PC-3 (cell line): ENCODE measurements at places on chromosomes 4 and X.

DNA sequence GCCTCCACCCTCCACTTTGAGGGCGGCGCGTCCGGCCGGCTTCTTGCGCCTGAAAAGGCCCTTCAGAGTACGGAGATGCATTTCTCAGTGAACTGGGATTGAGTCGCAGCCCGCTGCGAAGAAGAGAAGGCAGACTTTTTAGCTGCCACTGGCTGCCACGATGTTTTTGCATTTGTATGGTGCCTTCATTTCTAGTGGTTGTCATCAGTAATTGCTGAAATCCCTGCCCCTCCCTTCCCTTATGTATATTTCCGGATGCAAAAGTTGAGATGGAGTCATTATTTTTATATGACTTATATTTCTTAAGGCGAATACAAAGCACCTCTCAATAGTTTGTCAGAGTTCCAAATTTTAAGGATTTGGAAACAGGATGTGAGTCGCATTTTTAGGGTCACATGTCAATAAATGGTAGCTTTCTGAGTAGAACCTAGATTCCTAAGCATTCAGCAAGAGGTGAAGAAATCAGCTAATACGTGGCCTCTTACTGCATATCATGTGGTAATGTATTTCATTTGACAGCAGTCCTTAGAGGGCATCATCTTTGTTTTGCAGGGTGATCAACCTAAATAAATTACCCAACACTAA is 658 bp downstream of the ATP6AP2 start:
- peak; percentile 13 for DNase-seq

DNA sequence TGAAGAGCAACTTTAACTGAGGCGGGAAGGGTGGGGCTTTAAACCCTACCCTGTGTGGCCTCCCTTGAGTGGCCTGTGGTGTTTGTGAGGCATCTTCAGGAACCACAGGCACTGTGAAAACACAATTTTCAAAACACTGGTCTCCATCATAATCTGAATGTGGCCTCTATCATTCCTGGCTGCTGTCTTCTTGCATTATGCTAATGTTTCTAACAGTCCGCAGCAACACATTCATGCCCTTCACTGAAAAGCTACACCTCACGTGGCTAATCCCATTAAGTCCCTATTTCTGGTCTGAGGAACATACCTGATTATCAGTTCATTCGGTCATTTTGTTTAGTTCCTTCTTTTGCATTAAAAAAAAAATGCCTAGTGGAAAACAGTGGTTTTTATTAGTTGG is 94.6 kb downstream of the F11 start:
- DNase-seq: no peak

- DNase-seq: no peak
Observed at GRCh38 chr4:152843481-152844090, 63.8 kb downstream of the ARFIP1 start.

- no peak for DNase-seq
Observed at GRCh38 chrX:9537781-9538180, 72.9 kb downstream of the TBL1X start.

GRCh38 chrX:132180929-132181328 is 38.3 kb downstream of the RAP2C start:
- DNase-seq: no peak

DNA sequence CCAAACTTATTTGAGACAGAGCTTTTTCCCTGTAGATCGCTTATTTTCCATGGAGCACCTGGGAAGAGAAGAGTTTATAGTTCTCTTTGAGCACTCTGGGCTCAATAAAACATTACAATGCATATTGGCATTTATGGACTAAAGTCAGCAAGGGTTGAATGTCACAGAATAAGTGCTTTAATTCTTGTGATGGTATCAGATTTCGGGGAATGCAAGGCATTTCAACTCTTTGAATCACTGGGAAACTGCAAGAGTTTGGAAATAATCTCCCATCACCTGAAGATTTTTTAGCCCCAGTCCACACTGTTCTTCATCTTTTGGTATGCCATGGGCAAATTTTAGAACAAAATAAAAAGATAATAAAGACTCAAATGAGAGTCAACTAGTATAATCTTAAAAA is 111.5 kb upstream of the WDFY3 start:
- no peak for DNase-seq

- DNase-seq: no peak
Observed at GRCh38 chr4:182888891-182889290, 28.3 kb downstream of the DCTD start.

DNA sequence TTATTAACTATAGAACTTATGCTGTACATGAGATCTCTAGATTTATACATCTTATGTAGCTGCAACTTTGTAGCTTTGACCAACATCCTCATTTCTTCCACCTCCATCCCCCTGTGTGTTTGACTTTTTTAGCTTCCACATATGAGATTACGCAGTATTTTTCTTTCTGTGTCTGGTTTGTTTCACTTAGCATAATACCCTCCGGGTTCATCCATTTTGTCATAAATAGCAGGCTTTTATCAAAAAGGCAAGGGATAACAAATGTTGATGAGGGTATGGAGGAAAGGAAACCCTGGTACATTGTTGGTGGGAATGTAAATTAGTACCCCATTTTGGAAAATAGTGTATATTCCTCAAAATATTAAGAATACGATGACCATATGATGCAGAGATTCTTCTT is 116.4 kb upstream of the DGKK start:
- no peak for DNase-seq

DNA sequence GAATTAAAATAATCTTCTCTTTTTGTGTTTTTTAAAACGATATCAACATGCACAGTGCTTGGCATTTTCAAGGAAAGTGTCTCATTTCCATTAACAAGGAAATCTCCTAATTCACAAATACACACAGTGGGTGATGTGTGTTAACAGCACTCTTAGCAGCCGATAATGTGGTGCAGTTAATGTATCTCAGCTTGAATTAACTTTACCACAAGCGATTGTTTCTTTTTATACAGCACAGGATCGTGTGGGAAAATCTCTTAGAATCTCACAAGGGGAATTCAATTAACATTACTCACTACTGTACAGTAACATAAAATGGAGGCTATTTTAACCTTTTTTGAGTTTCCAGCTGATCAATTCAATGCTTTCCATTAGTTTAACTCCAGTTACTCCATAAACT is 1841.9 kb downstream of the STIM2 start:
- no peak for DNase-seq

GRCh38 chrX:150502091-150502490 is 66.3 kb upstream of the MTM1 start:
- DNase-seq: peak; percentile 5

DNA sequence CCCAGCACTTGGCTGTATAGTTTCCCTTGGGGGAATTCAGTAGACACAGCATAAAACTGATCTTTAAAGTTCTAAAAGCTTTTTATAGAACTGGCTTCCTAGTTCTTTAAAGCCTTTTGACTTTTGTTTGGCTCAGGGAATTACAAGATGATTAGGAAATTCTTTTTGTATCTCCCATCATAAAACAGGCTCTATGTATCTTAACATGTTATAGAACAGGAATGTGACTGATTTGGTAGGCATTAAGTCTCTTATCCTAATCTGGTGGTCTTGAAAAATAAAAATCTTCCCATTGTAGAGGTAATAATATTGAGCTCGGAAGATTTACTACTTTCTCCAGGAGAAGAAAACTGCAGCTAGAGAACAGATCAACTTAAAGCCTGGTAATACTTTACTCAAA is 262.7 kb downstream of the KCNIP4 start:
- no peak for DNase-seq

DNA sequence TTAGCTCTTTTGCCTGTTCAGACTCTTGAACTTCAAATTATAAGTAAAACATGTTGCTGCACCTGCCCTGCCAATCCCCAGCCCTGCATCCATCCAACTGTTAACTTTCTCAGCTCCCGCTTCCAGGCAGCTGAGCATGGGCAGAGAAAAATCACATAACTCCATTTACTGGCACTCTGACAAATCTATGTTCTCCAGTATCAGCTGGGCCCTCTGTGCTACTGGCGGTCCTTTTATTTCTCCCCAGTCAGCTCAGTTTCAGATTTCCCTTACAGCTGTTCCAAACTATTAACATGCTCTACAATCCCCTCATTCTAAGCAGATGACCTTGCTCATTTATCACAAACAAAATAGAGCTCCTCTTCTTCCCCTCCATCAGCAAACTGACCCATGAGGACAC is 240.4 kb upstream of the TET2 start:
- no peak for DNase-seq

GRCh38 chr4:109321232-109321631 is 18.8 kb upstream of the COL25A1 start:
- DNase-seq: no peak

DNA sequence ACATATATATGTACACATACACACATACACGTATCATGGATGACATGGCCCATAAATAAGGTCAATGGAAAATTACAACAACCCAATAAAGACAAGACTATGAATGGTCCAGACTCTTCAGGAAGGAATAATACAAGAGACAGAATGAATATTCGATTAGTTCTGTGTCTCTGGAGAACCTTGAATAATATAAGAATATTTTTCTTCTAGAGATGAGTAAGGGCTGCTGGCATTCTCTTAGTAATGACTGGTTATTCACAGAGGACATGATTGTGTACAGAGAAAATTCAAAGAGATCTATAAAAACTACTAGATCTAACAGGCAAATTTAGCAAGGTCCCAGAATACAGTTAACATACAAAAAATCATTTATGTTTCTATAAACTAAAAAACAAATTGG is 23.3 kb downstream of the SPIN4 start:
- DNase-seq: no peak
